ENCODE measurements at places on chromosomes 16 and 17. TPM values are rescaled to one million over a fixed set of nuclear protein-coding genes. Genes with fewer than 3 reads are reported as not detected.

The SLC35G6 gene
- not detected for total RNA-seq

- DNase-seq, result no peak
- no peak overlapping the region for H3K4me3 ChIP-seq
- H3K4me1 ChIP-seq, result peaks cover 12% of the 10 kb centered on the region
- H3K27ac ChIP-seq, result no peak overlapping the region
Measured at GRCh38 chr17:35784895-35785294, 10.5 kb downstream of the MMP28 start.

The SLC13A2 gene
- not detected for total RNA-seq

DNA sequence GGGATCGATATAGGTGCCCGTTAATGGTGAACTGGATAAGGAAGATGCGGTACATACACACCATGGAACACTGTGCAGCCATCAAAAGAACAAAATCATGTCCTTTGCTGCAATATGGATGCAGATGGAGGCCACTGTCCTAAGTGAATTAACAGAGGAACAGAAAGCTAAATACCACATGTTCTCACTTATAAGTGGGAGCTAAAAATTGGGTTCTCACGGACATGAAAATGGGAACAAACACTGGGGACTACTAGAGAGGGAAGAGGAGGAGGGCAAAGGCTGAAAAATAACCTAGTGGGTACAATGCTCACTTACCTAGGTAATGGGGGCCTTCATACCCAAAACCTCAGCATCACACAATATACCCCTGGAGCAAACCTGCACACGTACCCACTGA, 302.6 kb downstream of the XYLT1 start:
- DNase-seq, result no peak
- H3K4me3 ChIP-seq, result no peak overlapping the region
- H3K36me3 ChIP-seq, result no peaks in the 10 kb centered on the region
- no peak overlapping the region for H3K27ac ChIP-seq
- no peaks in the 10 kb centered on the region for H3K27me3 ChIP-seq
- H3K4me1 ChIP-seq, result no peaks in the 10 kb centered on the region

The ZSCAN10 gene
- not detected for total RNA-seq

DNA sequence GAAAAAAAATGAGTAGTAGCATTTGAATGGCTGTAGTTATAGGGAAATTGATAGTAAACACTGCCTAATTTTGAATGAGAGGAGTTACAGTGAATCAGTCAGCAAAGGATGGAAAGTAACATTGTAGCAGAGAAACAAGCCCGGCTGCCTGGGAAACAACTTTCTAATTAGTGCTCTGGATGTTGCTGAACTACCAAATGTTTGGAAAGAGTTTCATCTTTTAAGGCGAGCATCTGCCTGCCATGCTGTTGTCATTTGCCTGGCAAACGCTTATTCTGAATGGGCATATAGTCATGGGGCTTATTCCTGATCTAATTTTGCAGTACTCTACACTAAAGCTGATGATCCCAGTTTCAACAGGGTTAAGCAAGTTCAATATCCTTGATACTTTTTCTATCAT, 138.6 kb downstream of the CDH11 start:
- H3K4me1 ChIP-seq, result no peaks in the 10 kb centered on the region
- no peaks in the 10 kb centered on the region for H3K27me3 ChIP-seq
- no peak overlapping the region for H3K4me3 ChIP-seq
- no peak for DNase-seq

- H3K27ac ChIP-seq, result peak overlapping the region; percentile 35
- no peaks in the 10 kb centered on the region for H3K36me3 ChIP-seq
- H3K4me1 ChIP-seq, result peaks cover 73% of the 10 kb centered on the region
- H3K27me3 ChIP-seq, result no peaks in the 10 kb centered on the region
Measured at GRCh38 chr16:23141959-23142740, 7.1 kb downstream of the USP31 start.

GRCh38 chr17:21297026-21297520, 12.6 kb downstream of the MAP2K3 start:
- DNase-seq, result no peak
- H3K4me3 ChIP-seq, result no peak overlapping the region
- H3K27me3 ChIP-seq, result no peaks in the 10 kb centered on the region
- peaks cover 36% of the 10 kb centered on the region for H3K4me1 ChIP-seq
- no peak overlapping the region for H3K27ac ChIP-seq

The LGALS9 gene
- total RNA-seq, result 16.1 TPM

DNA sequence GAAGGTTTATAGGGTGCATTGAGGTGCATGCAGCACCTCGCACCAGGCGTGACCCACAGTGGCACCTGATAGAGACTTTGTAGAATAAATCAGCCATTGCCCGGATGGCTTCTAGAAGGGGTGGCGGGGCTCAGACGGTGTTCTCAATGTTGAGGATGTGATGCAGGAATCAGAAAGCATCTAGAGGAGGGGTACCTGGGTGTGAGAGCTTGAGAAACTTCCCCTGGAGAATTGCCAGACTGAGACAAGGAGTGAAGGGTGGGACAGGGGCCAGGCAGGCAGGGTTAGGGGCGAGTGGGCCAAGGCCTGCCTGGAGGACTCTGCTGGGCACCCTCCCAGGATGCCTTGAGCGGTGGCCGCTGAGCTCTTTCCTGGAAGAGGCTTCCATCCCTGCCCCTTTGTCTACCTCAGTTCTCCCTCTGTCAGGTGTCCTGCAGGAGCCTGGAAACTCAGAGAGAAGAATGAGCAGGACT, 9.3 kb upstream of the ADGRG1 start:
- H3K27ac ChIP-seq, result no peak overlapping the region
- H3K36me3 ChIP-seq, result no peaks in the 10 kb centered on the region
- peaks cover 13% of the 10 kb centered on the region for H3K4me1 ChIP-seq

The PTGES3L gene
- 40.5 TPM for total RNA-seq

DNA sequence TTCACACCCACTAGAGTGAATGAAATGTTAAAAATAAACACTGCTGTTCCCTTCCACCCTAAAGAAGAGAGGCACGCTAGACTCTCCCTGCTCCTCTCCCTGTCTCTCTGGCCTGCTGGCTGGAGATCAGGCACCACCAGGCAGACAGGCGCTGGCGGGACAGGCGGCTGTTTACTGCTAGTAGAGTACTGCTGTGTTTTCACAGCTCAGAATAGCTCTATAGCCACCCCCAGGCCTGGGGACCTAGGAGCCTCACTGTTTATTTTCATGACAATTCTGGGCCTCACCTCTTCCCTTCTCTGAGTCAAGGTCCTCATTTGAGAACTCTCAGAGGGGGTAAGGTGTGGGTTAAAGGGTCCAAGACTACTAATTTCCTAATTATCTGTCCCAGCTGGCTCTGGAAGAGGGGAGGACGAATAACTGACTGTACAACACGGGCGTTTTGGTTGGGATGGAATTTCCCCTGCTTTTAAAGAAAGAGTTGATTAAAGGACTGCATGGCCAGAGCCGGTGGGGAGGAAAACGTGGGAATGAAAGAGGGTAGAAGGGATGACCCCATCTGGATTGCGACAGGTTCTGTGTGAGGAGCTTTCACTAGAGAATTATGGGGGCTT, 9.0 kb upstream of the G6PC1 start:
- H3K27ac ChIP-seq, result peak overlapping the region; percentile 94
- H3K27me3 ChIP-seq, result no peaks in the 10 kb centered on the region
- H3K36me3 ChIP-seq, result no peaks in the 10 kb centered on the region
- H3K4me1 ChIP-seq, result peaks cover 59% of the 10 kb centered on the region
- peak; percentile 69 for DNase-seq

DNA sequence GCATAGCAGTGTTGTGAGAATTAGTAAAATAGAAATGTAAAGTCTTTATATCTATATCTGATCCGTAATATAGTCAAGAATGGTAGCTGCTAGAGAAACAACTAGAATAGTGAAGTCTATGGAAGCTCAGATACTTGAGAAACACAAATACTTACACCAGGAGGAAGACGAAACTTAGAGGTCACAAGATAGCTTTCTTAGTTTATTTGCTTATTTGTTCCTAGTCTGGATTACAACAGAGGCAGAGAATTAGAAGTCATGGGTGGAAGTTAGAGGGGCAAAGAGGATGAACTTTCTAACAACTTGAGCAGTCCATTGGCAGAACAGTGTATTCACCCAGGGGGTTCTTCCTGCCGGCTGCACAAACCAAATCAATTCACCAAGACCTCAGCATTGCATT, 13.9 kb downstream of the GNGT2 start:
- no peak overlapping the region for H3K4me3 ChIP-seq
- H3K4me1 ChIP-seq, result peaks cover 21% of the 10 kb centered on the region
- H3K27ac ChIP-seq, result no peak overlapping the region
- H3K27me3 ChIP-seq, result no peaks in the 10 kb centered on the region
- no peaks in the 10 kb centered on the region for H3K36me3 ChIP-seq

DNA sequence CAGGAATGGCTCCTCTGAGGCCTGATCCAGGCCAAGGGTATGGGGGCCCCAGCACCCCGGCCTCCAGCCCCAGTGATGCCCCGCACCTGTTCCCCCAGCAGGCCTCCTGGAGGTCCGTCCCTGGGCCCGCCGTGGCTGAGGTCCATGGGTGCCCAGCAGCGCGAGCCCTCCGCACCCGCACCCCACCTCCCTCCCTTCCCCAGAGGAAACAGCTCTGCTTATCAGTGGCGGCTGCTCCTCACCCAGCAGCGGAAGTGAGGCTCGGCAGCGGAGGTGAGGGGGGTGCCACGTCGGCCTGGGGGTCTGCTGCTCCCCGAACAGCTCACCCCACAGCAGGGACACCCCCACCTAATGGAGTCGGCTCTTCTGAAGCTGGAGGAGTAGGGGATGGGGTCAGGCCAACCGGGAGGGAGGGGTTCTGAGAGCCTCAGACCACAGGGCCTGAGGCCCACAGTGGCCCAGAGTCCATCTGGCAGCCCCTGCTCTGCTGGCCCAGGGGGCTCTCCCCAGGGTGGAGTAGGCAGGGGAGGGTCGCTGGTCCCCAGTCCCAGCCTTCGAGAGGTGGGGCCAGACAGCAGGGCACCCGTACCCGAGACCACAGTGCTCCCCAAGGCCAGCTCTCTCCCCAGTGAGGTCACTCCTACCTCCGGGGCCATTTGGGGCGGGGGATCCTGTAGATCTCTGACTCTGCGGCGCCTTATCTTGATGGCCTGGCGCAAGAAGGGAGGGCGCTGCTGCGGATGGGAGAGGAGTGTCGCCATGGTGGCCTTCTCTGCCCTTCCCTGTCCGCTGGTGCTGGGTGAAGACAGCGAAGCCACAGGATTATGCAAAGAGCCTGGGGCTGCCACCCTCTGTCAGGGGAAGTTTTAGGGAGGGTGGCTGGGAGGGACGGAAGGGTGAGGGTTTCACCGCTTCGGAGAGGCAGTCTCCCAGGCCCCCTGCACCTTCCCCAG, at the start of gene UNC13D:
Gene UNC13D, minus strand, starts transcription at position 828 of the 953 bp plus-strand sequence. Its CDS starts 67 bp downstream, at position 761.
- H3K27me3 ChIP-seq, result no peaks in the 10 kb centered on the region
- H3K4me1 ChIP-seq, result peaks cover 46% of the 10 kb centered on the region

DNA sequence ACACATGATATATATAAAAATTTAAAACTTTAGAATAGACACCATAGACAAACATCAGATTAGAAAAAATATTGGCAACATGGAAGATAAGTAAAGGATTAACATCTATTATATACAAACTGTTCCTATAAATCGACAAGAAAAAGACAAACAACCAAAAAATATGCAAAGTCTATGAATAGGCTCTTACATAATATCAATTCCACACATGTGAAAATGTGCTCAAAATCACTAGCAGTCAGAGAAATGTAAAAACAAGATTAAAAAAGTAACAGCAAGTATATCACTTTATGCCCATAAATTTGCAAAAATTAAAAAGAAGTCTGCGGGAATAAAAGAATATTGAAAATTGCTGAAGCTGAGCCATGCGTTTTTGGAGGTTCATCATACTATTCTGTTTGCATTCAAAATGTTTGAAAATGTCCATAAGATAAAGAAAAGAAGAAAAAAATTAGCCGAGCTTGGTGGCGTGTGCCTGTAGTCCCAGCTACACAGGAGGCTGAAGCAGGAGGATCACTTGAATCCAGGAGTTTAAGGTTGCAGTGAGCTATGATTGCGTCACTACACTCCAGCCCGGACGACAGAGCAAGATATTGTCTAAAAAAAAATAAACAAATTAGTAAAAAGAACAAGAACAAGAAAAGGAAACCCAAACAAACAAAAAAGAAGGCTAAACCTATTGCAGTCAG, 11.2 kb upstream of the ERN2 start:
- DNase-seq, result no peak
- H3K27ac ChIP-seq, result no peak overlapping the region
- no peaks in the 10 kb centered on the region for H3K4me1 ChIP-seq
- H3K27me3 ChIP-seq, result no peaks in the 10 kb centered on the region

- no peaks in the 10 kb centered on the region for H3K27me3 ChIP-seq
- H3K27ac ChIP-seq, result no peak overlapping the region
- no peak overlapping the region for H3K4me3 ChIP-seq
Measured at GRCh38 chr16:938136-938535, 32.6 kb downstream of the LMF1 start.

- H3K27ac ChIP-seq, result no peak overlapping the region
- H3K4me3 ChIP-seq, result no peak overlapping the region
- peak; percentile 74 for DNase-seq
- H3K27me3 ChIP-seq, result no peaks in the 10 kb centered on the region
- H3K36me3 ChIP-seq, result no peaks in the 10 kb centered on the region
- H3K4me1 ChIP-seq, result peaks cover 7% of the 10 kb centered on the region
Measured at GRCh38 chr17:55513885-55514590, 2.8 kb upstream of the SMIM36 start.

The TP53TG3C gene
- total RNA-seq, result not detected

The CRISPLD2 gene
- total RNA-seq, result 11.8 TPM

DNA sequence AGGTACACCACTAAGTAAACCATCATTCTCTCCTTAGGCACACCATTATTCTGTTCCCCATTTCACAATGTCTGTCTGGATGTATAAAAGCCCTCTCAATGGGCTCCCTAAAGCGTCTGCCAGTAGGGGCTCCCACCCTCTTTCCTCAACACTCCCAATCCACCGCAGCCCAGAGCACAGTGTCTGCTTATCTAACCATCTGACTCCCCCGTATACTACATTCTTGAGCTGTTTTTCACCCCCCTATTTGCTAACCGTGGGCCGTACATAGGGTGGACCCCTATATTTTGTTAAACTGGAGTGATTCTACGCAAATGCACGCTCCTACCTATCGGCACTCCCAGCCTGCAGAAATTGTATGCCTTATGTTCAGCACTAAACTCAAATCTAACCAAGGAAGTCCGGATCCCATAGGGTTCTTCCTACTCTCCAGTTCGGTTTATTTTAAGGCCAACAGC, 685 bp upstream of the PSMD3 start:
- no peaks in the 10 kb centered on the region for H3K27me3 ChIP-seq
- H3K27ac ChIP-seq, result peak overlapping the region; percentile 67
- DNase-seq, result no peak
- peaks cover 14% of the 10 kb centered on the region for H3K36me3 ChIP-seq
- H3K4me1 ChIP-seq, result peaks cover 30% of the 10 kb centered on the region

- H3K27ac ChIP-seq, result no peak overlapping the region
- H3K36me3 ChIP-seq, result no peaks in the 10 kb centered on the region
- no peak for DNase-seq
- H3K4me1 ChIP-seq, result peaks cover 37% of the 10 kb centered on the region
- no peaks in the 10 kb centered on the region for H3K27me3 ChIP-seq
Measured at GRCh38 chr16:48497932-48498768, 111.8 kb downstream of the N4BP1 start.

The UBE2G1 gene
- 106 TPM for total RNA-seq

DNA sequence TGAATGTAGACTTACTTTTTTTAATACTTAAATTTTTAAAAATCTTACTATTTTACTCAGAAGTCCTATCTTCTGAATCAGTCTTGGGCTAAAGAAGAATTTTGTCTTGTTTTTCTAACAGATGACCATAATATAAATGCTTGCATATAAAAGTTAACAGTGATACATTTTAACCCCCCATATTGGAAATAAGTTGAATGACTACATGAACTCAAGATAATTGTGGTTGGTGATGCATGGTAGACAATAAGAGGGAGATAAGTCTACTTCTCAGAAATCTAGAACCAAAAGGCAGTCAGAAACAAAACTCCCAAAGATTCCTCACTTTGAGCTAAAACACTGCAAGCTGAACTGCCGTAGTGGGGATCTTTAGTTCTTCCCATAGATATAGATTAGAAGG, 868.4 kb upstream of the SOX9 start:
- H3K27ac ChIP-seq, result no peak overlapping the region
- no peak for DNase-seq
- H3K27me3 ChIP-seq, result no peaks in the 10 kb centered on the region
- H3K4me3 ChIP-seq, result no peak overlapping the region
